ENCODE measurements at places on chromosomes 13 and 19. TPM values are rescaled to one million over a fixed set of nuclear protein-coding genes. Genes with fewer than 3 reads are reported as not detected.

IZUMO4 gene
- polyA plus RNA-seq: 8.1 TPM

SPTBN4 gene
- 2.2 TPM for polyA plus RNA-seq

GRCh38 chr19:50553134-50553703 is 15.0 kb downstream of the LRRC4B start:
- no peaks in the 10 kb centered on the region for H3K36me3 ChIP-seq
- no peak for DNase-seq
- H3K4me3 ChIP-seq: no peak overlapping the region
- H3K27me3 ChIP-seq: peaks cover 51% of the 10 kb centered on the region

GRCh38 chr13:112601371-112601770 is 13.4 kb upstream of the TUBGCP3 start:
- no peak overlapping the region for H3K27ac ChIP-seq
- no peak for DNase-seq
- H3K4me1 ChIP-seq: peaks cover 17% of the 10 kb centered on the region

DNA sequence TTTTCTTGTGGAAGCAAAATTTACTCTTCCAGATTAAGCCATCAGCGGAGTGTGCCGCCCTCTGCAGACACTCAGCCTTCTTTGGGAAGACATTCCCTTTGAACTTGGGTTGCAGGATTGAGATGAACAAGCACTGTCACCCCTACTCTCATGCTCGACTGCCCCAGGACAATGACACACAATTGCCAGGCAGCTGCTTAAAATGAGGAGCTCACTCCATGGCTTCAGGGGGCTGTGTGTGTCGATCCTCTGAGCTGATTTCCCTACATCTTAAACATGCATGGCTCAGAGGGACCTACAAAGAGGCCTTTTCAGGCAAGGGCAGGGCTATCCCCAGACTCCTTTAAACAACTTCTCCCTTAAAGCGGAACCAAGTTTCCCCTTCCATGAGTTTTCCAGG is 107.5 kb upstream of the MBNL2 start:
- no peak overlapping the region for H3K4me3 ChIP-seq
- no peaks in the 10 kb centered on the region for H3K36me3 ChIP-seq
- no peaks in the 10 kb centered on the region for H3K27me3 ChIP-seq
